Retina (tissue), 1 donor: ENCODE measurements at places on chromosomes 5 and 9.

GRCh38 chr5:34415559-34416198 lies 240.4 kb upstream of the RAI14 start:
- DNase-seq = no peak

DNA sequence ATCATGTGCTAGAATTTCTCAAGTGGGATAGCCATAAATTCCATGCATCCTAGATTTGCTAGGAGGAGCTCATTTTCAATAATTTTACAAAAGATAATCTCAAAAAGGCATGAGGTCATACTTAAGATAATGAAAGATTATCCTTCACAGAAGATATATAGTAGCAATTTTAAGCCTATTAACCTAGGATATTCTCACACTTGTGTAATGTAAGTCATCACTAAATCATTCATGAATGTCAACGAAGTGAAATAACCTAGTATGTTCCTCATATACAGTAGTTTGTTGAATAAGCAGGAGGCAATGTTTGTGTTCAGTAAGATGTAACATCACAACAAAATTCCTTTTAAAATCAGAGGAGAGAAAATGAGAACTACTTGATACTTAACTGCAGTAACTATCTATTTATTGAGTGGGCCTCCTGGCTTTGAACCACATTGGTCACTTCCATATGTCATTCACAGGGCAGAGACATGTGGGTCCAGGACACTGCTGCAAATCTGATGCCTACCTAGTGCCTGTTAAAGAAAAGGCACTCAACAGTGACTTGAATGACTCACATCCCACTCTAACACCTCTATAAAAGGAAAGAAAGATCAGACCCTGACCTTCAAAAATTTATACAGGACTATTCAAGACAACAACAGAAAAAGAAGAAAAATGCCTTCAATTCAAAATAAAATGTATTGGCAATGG lies 8.2 kb downstream of the LIFR start:
- DNase-seq = no peak

GRCh38 chr5:91018200-91018599 lies 364.9 kb downstream of the ARRDC3 start:
- no peak for DNase-seq

- DNase-seq = no peak
Observed at GRCh38 chr9:106929471-106930177, 66.7 kb downstream of the ZNF462 start.

GRCh38 chr5:170761048-170761707 lies 22.3 kb upstream of the GABRP start:
- DNase-seq = no peak

DNA sequence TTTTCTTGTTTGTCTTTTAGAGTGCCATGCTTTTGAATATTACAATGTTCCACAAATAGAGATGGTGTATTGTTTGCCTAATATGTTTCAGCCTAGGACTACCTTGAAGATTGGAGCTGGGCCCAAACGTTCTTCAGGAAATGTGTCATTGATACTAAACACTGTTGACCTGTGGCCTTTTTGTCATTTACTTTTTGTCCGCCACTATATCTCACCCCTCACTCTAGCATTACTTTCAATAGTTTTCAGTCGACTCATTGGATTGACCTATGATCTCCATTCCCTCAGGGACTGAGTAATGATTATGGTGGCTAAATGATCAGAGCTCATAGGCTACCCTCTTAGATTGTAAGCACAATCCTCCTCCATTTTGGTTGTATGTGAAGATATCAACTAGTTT lies 115.8 kb downstream of the NUDT12 start:
- no peak for DNase-seq

GRCh38 chr5:103345461-103345860 lies 86.9 kb downstream of the MACIR start:
- no peak for DNase-seq

DNA sequence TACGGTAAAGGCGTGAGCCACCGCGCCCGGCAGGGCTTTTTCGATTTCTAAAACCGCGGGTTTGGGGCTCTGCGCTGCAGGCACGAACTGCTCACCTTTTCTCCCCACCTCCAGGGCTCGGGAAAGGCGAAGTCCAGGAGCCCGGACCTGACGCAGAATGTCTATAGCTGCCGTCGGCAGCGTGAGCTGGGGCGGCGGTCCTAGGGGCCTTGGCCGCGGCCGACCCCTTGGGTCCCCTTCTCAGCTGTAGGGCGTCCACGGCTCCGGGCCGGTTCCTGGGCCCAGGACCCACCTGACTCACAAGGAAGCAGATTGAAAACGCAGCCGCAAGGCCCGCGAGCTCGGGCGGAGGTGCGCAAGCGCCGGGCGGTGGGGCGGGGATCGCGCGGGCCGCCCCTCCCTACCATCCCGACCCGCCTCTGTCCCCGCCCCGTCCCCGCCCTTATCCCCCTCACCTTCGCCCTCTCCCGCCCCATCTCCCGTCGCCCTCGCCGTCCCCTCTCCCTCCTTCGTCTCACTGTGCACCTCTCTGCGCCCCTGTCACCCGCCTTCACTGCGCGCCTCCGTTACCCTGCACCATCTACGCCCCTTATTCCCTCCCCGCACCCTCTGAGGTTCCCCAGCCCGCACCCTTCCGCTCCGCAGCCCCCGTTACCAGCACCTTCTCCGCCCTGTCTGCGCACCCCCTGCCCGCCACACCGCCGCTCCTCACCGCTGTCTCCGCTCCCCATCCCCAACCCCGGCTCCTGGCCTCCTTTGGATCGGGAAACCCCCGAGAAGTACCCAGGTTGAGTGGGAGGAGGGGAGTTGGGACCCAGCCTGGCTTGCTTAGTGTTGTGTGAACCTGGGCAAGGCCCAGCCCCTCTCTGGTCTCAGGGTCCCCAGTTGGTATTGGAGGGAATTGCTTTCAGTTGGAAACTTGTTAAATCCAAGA lies at the start of gene HDHD3:
HDHD3 (minus strand) TSS at position 353 of the 934 bp plus-strand sequence. CDS start 2,632 bp downstream, outside the sequence.
- DNase-seq = peak; percentile 89

DNA sequence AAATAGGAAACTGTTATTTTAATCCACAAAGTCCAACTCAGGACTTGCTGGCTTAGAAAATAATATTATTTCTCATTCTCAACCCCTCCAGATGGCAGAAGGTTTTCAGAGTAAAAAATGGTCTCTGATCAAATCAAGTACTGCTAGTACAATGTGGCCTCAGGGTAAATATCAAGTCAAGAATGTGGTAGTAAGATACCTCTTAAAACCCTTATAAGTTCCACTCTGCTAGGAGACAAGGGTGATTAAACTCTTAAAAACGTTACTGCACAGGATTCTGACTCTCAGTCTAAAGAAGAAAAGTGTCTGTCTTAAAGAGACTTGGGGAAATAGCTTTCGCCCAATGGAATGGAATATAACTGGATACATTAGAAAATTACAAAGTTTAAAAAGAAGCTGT lies 120.8 kb upstream of the PDE4D start:
- DNase-seq = no peak

DNA sequence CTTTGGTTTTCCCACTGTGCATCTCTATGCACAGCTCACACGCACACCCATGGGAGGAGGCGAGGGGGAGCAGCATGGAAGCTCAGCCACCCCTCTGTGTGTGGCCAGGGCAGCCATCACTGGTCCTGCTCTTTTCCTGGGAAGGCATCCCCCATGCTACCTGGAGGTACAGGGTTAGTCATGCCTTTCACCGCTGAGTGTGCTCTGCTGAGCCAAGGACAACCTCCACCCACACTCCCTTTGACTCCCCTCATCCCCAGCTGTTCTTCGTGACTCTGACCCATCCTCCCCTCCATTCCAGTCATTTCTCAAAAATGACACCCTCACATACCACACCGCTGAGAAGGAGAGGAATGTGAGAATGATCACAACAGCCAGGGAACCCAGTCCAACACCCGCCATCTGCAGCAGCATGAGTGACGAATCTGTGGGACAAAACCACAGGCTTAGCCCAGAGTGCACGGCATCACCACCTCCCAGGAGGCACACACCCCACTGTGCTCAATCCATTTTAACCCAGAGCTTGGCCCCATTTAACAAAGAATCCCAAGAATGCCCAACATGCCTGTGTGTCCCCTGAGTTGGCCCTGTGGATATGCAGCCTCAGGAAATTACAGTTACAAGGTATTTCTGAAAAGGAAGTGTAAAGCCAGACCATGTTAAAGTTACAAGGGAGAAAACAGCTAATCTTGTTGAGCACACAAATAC lies 133.4 kb downstream of the SUSD1 start:
- no peak for DNase-seq

DNA sequence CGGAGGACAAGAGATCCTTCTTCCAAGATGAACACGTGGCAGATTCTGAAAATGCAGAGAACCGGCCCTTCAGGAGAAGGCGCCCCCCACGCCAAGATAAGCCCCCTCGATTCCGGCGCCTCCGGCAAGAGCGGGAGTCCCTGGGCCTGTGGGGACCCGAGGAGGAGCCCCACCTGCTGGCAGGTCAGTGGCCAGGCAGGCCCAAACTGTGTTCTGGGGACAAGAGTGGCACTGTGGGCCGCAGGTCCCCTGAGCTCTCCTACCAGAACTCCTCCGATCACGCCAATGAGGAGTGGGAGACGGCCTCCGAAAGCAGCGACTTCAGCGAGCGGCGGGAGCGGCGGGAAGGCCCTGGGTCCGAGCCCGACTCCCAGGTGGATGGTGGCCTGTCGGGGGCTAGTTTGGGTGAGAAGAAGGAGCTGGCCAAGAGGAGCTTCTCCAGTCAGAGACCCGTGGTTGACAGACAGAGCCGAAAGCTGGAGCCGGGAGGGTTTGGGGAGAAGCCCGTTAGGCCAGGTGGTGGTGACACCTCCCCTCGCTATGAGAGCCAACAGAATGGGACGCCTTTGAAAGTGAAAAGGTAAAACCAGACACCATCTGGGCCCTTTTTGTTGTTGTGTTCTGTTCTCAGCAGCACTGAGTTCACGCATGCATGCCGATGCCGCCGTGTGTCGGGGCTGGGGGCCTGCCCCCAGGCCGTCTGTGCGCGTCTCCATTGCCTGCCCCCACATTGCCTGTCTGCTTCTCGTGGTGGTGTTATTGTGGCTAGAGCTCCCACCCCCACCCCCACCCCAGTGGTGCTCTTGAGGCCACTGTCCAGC lies 26.6 kb upstream of the POMT1 start:
- no peak for DNase-seq

DNA sequence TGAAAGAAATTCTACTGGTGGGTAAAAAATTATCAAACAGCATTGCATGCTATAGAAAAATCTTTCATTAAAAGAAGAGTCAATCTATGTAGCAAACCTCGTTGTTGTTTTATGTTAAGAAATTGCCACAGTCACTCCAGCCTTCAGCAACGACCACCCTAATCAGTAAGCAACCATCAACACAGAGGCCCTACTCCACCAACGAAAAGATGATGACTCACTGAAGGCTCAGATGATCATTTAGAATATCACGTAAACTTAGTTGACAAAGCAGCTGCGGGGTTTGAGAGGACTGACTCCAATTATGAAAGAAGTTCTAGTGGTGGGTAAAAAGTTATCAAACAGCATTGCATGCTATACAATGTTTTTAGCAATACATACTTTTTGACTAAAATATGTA lies 242.6 kb downstream of the DRD1 start:
- DNase-seq = no peak

DNA sequence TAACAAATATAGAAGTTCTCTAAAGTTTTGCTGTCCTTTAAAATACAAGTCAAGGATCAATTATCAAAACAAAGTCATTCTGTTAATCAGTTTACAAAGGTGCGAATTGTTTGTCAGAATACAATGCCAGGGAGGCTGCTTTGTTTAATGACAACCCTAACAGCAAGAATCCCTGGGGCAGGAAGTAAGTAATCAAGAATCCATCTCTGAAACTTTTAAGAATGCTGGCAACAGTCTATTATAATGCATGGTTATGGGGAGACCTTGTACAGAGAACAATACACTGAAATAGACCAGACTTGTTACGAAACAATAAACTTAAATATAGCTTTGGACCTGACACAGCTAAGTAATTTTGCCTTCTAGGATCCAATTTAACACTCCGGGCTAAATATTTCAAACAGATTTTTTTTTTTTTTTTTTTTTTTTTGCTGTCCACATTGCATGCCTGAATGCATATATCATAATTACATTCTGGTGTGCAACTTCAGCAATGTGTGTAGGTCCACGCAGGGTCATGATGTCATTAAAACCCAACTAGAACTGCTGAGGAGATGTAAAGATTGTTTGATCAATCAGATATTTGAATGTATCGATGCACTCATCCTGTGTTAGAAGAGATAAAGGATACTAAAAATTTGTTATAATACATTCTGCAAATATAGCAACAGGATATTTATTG lies 421.3 kb downstream of the CETN3 start:
- DNase-seq = no peak

GRCh38 chr9:84922051-84922450 lies 252.5 kb downstream of the NTRK2 start:
- no peak for DNase-seq

DNA sequence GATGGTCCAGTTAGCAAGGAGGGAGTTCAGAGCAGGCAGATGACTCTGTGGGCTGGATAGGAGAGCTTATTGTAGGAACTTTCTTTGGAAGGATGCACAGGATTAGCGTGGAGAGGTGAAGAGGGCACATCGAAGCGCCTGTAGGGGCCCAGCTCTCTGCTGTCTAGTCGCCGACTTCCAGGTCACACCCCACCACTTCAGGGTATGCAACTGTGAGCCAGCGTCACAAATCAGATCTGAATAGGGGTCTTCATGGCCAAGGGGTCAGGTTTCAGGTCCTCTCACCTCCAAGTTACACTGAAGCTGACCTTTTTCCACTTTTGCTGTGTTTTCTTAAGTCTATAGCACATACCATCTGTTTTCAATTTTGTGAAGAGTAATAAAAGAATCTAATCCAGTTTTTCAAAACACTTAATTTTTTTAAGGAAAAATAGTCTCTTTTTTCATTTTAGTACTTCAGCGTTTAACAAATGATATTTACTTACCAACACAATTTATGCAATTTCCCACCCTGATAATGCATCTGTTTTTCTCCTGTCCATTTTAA lies 364.2 kb upstream of the CLINT1 start:
- no peak for DNase-seq

DNA sequence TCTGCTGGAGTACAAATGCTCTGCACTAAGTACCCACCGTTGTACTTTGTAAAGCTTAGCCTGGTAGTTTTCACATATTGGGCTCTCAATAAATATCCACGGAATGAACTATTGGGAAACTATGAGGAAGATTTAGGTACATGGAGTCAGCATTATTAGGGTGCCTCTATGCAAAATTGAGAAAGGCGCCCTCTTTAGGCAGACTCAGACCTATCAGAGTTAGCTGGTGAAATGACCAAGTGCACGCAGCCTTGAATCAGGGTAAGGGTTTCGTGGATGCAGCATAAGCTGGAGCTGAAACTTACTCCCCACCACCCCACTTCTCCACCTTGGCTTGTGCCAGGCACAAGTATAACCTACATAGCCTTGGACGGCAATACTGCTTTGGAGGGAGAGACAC lies 1178.8 kb upstream of the DMAC1 start:
- DNase-seq = no peak
